ENCODE measurements at places on chromosomes 5 and 9.

- no peak for DNase-seq
Measured at GRCh38 chr5:150497989-150498317, 10.0 kb upstream of the NDST1 start.

GRCh38 chr9:110069326-110070248 lies 138.4 kb downstream of the C9orf152 start:
- DNase-seq, result peak; percentile 78

DNA sequence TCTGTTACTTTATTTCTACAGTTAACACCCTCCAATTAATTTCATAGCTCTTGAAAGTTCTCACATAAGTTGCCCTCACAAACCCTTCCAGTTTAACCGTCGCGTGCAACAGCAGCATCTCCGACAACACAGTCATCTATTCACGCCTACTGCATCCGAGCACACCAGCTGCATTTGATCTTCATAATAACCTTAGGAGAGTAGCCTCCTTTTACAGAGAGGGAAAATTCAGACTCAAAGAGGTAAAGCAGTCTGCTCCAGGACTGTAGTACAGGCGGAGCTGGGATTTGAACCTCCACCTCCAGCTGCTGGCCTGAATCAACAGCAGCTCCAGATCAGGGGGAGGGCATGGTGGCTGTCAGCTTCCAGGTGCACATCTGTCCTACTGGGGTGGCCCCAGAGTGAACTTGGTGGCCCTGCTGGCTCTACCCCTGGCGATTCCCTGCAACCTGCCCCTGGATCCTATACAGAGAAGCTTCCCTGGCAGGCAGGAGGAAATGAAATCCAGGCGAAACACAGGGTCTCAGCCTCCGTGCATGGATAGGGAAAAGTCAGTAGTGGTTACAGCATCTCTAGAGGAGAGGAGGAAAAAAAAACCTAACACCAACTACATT lies 71.6 kb upstream of the UNC5A start:
- DNase-seq, result peak; percentile 39

- DNase-seq, result peak; percentile 46
Measured at GRCh38 chr9:93268551-93269314, 84.8 kb downstream of the WNK2 start.

DNA sequence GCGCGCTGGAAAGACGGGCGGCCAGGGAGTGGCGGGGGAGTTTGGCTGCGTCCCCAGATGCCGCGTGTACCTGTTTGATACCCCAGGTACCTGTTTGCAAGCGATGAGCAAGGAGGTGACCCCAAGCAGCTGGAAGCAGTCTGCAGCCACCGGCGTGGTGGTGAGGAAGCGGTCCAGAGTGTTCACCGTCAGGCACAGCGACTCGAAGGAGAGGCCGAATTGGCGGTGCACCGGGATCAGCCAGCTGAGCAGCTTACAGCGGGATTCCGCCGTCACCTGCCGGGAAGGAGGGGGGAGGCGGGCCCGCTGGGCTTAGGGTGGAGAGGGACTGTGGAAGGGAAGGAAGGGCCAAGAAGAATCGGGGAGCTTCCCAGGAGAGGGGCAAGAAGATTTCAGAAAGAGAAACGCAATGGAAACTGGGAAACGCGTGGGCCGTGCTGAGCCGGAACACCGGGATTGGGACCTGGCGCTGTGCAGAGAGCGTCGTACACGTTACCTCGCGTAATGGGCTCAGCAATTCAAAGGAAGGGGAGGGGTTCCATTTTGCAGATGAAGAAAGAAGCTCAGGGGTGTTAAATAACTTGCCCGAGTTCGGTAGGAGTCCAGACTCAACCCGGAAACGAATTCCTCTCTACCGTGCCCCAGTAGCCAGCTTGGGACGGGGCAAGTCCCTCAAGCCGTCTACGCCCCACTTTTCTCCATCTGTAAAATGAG lies 980 bp downstream of the CCNO start:
- DNase-seq, result no peak

DNA sequence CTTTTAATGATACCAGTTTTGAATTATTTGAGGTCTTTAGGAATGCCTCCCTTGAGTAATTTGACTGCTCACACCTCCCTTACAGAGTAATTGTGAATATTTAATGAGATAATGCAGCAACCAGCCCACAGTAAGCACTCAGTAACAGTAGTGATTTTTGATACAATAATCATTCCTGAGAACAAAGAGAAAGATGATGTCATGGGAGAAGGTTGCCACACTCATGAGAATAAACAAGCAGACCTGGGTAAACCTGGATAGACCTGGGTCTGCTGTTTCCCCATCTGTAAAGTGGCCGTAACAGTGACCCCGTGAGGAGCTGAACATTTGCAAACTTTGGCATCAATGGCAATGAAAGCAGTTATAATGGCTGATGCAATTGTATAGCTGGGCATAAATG lies 4.2 kb downstream of the C1QTNF2 start:
- DNase-seq, result no peak

DNA sequence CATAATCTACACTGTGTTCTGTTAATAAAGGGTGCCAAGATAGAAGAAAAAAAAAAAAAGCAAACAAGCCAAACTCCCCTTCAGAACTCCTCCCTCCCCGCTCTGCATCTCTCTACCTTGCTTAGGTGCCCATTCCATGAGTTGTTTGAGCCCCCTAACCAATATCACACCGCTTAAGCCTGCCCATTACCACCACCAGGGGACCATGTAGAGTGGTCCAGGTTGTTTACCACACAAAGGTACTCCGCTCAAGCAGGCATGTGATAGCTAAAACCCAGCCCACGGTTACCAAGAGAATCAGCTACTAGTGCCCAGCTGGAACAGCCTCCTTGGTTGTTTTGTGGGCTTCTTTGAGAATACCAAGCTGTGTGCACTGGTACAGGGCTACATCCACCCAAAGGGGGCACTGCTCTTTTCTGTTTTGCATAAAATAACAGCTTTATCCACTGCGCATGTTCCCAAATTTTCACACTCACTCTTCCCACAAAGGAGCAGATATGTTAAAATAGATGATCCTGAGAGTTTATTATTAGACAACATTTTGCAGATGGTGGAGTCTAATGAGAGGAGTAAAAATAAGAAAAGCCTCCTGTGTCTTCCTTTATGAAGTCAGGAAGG lies 304.1 kb downstream of the DEPDC1B start:
- no peak for DNase-seq

DNA sequence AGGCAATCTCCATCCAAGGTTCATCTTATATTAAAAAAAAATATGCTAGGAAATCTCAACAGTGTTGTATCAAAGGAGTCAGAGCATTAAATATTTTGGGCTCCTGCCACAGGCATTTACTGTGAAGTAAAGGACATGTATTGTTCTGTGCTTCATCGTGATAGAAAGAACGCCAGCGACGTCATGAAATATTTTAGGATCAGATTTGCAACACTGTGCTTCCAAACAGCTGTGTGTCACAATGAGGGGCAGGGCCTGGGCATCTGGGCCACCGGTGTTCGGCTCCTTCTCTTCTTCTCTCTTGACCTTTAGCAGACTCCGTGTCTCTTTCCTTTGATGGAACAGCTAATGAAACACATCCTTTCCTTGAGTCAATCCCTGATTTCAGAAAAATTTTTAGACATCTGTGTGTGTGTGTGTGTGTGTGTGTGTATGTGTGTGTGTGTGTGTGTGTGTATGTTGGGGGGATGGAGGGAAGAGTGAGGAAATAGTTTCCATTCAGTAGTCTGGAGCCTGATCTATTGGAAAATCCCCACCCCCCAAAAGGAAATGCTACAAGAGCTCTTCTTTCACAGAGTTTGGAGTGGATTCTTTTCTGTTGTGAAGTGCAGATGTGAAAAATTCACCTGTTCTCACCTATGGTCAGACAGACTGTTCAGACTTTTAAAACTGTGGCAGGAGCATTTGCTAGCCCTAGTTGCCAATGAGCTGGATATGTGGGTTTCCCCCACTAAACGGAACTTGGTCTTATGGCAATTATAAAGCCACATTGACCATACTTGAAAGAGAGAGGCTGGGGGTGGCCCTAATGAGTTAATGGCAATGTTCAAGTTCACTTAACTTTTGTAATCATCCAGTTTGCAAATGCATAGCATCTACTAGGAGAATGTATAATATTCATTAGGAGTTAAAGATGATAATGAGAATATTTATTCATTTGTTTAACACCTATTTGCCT lies 18.1 kb upstream of the TNC start:
- DNase-seq, result peak; percentile 79

DNA sequence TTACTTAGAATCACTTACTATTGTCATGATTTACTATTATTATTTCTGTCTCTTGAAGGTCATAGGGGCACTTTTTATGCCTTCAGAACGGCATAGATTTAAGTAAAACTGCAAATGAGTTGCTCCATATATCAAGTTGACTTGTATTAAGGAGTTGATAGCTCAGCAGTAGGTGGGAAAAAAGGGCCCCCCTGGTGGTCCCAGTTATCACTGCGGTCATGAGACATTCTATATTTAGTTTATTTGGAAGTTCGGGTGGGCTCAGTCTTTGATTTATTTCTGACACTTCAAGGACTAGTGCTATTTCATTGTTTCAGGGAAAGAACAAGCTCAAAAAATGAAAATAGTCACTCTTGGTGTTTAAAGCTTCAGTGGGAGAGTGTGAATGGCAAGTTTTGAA lies 159.3 kb downstream of the SLC24A2 start:
- no peak for DNase-seq

GRCh38 chr9:115305543-115305942 lies 187.6 kb upstream of the TNC start:
- no peak for DNase-seq

DNA sequence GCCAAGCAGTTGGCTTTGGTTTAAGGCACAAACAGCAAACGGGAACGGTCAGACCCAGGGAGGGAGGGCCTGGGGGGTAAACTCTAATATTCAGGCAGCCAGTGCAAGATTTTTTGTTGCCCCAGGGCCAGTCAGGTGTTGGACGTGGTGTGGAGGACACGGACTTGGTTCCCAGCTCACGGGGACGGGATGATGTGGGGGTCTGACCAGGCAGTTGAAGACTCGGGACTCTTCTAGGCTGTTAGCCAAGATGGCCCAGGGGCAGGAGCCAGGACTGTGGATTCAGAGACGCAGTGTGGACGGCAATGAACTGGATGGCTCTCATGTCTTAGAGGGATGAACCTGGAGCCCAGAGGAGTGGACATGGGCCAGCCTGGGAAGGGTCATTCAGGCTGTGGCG lies 169.2 kb downstream of the C9orf50 start:
- no peak for DNase-seq

- DNase-seq, result peak; percentile 71
Measured at GRCh38 chr9:504921-505740, 290.5 kb downstream of the DOCK8 start.

- DNase-seq, result no peak
Measured at GRCh38 chr5:111635916-111636570, 121.0 kb downstream of the NREP start.

GRCh38 chr9:98794802-98795201 lies 1.6 kb downstream of the ANKS6 start:
- no peak for DNase-seq

GRCh38 chr9:137632230-137633161 lies 13.7 kb downstream of the EHMT1 start:
- DNase-seq, result no peak

DNA sequence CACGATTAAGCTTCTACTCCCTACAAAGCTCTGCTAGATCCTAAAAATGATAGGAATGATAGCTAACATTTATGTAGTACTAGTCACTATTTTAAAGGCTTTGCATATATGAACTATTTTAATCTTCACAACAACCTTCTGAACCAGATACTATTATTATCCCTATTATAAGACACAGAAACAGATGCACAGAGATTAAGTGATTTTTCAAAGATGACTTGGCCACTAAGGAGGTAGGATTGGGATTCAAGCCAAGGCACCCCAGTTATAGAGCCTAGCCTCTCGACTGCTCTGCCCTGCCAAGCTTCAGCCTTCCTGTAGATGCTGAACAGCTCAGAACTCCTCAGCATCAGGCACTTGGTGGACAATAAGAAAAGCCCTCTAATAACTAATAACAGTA lies 200.9 kb upstream of the PTGER4 start:
- no peak for DNase-seq

DNA sequence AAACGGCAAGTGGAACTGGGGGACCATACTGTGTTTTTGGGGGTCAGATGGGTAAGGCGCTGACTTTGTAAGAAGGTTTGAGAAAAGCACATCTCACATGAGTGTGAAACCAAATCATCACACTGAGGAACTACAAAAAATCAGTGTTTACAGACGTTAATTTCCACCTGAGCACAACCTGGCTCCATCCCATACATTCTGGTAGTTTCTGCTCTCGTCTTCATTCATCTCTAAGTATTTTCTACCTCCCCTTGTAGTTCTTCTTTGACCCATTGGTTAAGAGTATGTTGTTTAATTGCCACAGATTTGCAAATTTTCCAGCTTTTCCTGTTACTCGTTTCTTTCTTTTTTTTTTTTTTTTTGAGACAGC lies 8.9 kb upstream of the DPP7 start:
- no peak for DNase-seq

- DNase-seq, result no peak
Measured at GRCh38 chr9:128406848-128407391, 13.7 kb upstream of the CERCAM start.

DNA sequence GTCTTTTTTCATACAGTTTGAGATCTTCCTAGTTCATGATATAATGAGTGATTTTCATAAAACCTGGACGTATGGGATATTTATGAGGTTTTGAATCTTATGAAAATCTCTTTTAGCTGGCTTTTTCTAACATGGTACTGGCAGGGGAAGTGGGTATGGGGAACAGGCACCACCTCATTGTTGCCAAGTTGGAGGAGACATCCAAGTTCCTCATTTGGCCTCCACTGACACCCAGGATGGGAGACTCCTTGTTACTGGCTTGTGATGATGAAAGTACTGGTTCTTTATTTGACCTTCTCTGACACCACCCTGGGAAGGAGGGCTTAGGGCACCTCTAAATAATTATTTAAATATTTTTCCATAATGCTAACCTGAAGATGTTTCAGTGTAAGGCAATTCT lies 4.0 kb upstream of the TNPO1 start:
- DNase-seq, result no peak

GRCh38 chr5:86095092-86095491 lies 522.6 kb upstream of the COX7C start:
- DNase-seq, result no peak

DNA sequence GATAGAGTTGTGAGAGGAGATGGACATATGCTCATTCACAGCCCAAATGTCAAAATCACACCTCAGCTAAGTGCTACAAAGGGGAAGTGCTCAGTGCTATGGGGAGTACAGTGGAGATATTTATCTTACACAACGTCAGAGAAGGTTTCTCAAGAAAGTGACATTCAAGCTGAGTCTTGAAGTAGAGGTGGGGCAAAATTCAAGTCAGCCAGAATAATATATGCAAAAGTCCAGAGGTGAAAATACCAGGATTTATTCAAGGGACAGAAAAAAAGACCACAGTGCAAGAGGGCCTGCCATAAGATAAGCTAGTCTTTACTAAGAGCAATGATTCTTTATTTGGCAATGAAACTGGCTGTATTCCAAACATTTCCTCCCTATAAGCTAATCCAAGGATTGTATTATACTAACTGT lies 327.8 kb upstream of the PIK3R1 start:
- DNase-seq, result no peak

DNA sequence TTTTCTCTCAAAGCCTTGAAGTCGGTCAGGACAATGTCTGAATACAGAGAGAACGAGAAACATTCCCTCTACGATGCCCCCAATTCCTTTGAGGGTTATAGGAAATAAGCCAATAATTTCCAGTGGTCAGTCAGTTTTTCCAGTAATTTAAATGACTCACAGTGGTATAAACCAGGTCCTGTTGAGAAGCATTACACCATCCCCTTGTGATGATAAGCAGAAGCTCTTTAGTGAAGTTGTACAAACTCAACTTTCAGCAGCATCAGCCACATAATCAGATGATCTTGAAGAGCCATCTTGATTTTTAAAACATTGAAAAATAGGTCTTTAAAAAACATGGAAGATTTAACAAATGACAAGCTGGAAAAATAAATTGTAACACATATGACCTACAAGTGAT lies 173.9 kb upstream of the ZNF462 start:
- DNase-seq, result no peak
